ENCODE measurements at places on chromosomes 3 and 15.

DNA sequence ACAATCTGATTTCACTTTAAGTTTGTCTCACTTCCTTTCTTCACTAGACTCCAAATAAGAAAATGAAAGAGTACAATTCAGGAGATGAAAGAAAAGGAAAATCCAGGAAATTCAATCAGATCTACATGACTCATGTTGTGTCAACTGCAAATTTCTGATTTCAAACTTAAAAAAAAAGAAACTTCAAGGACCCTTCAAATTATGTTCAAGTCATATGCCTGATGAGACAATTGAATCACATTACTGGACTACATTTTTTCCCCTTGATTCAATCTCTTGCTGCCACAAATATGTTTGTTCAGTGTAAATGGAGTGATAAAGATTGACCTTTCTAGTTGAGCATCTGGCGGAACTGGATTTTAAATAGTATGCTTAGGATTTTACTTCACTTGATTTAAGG, 37.4 kb downstream of the FRMD5 start:
- DNase-seq: no peak

DNA sequence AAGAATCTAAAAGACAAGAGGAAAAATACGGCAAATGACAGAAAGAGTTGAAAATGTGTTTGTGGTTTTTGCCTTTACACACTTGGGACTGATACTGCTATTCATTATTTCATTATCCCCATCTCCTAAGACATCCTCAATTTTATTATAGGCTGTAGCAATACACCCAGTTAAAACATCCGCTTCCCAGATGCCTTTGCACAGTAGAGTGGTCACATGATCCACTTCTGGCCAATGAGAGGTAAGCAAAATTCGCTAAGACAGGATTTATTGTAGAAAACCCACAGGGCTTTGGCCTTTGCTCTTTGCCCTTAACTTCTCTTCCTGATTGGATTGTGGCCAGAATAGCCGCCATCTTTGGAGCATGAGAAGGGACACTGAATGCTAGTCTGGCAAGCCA, 53.2 kb upstream of the BOC start:
- DNase-seq: no peak

GRCh38 chr15:68209735-68210408, 4.7 kb upstream of the CALML4 start:
- peak; percentile 54 for DNase-seq

DNA sequence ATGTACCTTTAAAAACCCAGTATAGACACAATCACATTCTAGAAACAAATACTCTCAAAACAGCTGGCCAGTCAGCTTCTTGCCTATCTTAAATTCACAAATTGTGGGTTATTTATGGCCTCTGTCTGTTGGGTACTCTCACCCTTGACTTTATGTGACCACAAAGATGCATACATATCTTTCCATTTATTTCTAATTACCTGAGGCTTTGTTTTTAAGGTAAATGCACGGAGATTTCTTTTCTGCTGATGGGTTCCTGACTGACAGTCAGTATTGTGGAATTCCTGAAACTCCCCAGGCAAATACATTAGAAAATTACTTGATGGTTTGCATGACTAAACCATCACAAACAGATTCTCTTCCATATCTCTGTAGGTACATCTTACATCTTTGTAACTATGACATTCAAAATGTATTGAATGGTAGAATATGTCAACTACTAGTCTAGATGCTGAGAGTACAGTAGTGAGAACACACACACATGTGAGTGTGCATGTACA, 107.7 kb downstream of the EDEM1 start:
- DNase-seq: no peak

DNA sequence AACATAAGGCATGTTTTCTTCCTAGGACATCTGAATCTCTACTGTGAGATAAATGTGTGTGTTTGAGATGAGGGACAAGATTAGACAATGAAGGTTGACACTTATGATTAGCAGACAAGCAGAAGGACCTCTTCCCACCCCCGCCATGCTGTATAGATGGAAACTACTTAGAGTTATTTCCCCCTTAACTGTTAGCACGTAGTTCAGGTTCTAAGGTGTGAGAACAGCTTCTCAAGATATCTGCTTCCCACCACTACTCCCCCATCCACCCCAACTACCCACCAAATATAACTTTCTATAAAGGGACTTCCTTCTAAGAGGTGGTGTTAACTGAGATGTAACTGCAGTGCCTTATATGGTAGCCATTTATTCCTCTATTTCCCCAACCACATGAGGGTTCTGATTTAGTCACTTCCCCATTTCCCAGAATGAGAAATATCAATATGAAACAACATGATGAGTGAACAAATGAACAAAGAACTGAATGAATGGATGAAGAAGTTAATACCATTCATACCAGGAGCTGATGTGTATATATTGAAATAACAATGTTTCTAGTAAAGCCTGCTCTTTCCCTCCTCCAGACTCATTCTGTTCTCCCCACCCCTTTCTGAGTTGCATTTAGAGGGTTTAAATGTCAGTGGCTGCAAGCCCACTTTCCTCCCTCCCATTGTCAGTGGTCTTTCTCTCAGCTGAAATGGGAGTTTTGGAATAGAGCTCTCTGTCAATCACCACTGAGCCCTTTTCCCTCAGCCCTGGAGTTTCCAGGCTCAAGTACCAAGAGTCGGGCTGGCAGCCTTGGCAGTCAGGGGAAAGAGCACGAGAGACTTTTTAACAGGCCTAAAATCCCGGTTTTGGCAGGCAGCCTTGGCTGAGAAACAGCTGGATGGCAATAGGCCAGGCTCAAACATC, 7.7 kb upstream of the RFTN1 start:
- no peak for DNase-seq

GRCh38 chr3:192042116-192042515, 581.2 kb downstream of the PYDC2 start:
- no peak for DNase-seq

DNA sequence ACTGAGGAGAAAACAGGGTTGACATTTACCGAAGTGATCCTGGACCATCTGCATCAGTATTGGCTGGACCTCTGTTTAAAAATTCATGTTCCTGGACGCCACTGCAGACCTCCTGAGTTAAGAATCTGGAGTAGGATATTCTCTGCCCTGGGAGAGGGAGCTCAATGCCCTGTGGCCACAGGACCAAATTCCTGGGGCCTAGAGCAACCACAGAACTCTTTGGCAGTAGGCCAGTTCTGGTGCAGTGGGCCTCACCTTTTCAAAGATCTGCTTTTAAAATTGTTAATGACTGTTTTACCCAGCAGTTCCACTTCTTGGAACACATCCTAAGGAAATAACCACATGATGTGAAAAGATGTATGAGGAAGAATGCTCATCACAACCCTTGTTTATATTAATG, 133.3 kb upstream of the ADPGK start:
- no peak for DNase-seq

DNA sequence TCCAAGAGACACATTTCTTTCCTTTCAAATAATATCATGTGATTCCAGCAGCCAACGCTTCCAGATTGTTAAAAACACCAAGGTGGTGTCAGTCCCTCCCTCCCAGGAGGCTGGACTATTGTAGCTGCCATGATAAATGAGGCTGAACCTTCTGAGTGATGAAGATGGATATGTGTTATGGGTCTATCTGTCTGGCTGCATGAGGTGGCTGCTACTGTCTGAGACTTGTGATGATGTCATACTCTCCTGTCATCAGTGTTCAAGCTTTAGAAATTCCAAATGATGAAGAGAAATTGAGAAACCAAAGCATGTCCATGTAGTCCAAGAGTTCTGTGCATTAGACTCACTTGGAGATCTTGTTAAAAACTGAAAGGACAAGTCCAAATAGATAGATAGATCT, 683.0 kb downstream of the NTRK3 start:
- DNase-seq: no peak

DNA sequence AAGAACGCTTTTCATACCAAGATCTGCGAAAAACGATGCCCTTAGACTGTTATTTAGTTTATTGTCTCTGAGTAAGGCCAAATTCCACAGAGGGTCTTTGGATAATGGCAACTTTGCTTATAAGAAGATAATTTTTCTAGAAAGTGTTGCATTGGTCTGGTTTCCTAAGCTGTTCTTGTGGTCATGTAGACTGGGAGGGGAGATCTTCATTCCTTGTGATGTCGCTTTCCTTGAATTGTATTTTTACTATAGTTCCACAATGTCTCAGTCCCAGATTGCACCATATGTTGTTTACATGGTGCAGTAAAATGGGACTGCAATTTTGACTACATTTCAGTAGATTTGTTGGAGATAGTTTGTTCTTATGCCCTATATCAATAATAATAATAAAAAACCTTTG, 28.8 kb upstream of the ST3GAL6 start:
- DNase-seq: no peak

DNA sequence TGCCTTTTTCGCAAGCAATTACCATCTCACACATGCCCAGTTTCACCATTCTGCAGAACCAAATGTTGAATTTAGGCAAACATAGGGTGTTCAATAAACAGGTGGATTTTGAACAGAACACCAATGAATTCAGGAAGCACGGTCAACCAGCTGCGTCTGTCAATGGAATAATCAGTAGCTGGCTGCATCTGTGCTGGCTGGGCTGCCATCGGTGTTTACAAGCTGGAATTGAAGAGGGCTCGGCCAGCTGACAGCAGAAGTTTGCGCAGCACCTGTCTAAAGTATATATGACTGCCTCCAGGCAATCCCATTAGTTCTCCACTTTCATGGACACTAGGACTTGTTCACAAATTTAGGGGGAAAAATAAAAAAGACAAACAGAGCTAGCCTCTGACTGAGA, 996.4 kb upstream of the CFAP20DC start:
- DNase-seq: no peak

- DNase-seq: peak; percentile 20
Observed at GRCh38 chr15:88476635-88477060, 9.1 kb downstream of the MRPS11 start.

DNA sequence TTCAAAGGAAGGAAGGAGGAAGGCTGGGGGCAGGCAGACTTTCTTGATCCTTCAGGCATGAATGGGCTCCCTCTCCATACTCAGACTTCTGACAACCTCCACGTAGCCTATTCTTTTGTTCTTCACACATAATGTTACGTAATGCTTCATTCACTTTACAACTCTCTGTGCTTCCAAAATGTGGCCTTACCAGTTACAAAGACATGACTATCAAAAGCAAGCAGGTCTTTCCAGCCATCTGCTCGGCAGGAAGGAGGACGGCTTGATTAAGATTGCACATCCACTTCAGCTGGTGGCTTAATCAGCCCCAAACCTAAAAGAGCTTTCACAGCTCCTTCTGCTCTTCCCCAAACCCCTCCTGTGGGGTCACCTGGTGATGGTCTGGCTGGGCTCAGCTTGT, 263.2 kb downstream of the XXYLT1 start:
- no peak for DNase-seq

DNA sequence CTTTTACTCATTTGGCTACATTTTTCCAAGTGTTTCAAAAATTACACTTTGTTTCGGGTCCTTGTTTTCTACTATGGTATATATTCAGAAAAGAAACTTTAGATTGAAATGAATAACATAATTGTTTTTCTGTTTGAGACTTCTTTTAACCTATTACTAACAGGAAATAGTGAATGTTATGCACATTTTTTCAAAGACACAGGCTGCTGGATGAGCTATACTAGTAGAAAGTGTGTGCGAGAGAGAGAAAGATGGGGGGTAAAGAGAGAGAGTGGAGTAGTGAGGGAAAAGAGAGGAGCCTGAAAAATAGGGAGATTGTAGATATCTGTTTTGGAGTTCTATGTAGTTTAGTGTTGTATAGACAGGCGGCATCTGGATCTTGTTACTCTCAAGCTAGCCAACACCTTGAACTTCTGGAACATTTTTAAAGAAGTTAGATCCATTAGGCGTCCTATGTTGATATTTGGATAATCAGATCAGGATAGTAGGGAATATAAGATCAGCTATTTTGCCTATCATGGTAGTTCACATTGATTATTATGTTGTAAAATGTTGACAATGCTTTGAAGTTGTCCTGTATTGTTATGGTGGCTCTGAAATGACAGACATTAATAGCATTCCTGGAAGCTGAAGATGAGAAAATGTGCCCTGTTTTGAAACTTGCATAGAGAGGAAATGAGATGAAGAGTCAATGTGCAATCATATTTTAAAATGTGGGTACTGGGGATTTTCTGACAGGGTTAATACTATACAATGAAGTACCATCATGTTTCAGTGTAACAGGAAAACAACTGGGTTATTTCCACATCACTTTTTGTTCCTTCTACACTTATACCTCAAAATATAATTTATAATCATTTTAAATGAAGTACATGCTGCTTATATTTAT, 2.6 kb downstream of the RBMS3 start:
- DNase-seq: no peak

DNA sequence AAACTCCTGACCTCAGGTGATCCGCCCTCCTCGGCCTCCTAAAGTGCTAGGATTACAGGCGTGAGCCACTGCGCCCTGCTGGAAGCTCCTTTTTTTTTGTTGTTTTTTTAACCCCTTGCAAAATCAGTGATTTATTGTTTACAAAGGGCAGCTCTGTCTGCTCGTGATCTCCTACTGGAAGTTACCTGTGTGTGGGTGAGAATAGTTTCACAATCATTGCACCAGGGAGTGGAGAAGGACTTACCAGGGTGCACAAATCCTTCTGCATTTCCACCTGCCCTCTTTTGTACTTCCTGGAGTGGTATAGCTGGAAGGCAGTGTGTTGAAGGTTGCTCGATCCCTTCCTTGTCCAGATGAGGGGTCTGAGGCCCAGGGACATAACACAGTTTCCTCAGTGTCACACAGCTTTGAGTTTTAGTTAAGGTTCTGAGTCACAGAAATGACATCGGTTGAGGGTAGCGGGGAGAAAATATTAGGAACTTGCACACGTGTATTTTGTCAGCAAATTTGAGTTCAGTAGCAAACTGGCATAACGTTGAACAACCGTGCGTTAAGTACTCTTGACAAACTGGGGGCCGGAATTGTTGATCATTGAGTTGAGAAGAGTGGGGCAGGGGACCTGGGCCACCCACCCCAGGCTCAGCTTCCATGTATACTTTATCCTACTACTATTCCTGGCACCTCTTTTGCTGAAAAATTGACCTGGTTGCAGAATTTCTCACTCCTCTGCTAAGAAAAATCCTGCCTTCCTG, 11.3 kb upstream of the TRAK1 start:
- DNase-seq: no peak

GRCh38 chr3:67587811-67588210, 66.6 kb downstream of the SUCLG2 start:
- DNase-seq: no peak

DNA sequence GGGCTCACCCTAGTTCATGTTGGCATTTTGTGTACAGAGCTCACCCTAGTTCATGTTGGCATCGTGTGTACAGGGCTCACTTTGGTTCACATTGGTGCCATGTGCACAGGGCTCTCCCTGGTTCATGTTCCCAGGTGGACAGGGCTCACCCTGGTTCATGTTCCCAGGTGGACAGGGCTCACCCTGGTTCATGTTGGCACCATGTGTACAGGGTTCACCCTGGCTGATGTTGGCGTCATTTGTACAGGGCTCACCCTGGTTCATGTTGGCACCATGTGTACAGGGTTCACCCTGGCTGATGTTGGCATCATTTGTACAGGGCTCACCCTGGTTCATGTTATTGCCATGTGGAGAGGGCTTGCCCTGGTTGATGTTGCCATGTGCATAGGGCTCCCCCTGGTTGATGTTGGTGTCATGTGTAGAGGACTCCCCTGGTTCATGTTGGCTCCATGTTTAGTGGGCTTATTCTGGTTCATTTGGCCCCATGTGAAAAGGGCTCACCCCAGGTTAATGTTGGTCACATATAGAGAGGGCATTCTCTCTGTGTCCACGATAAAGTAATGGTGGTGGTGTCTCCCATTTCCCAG, 31.7 kb upstream of the NR2C2 start:
- peak; percentile 55 for DNase-seq

- DNase-seq: no peak
Observed at GRCh38 chr3:55006244-55006676, 78.4 kb upstream of the LRTM1 start.

GRCh38 chr15:58142827-58143461, 4.8 kb downstream of the AQP9 start:
- no peak for DNase-seq
